Left cardiac atrium (tissue), 4 donors: ENCODE measurements at places on chromosomes 16 and 17. TPM values are rescaled to one million over a fixed set of nuclear protein-coding genes. Genes with fewer than 3 reads are reported as not detected.

Gene HSD17B1
- total RNA-seq: 2.8 TPM

Gene KATNB1
- total RNA-seq: 11.7 TPM

Gene C16orf54
- 1.3 TPM for total RNA-seq

Gene CYB561
- 17.3 TPM for total RNA-seq

Gene C17orf107
- total RNA-seq: 2.3 TPM

Gene CES3
- total RNA-seq: 0.63 TPM
